ENCODE measurements at places on chromosomes 5 and 9.
A peak's percentile ranks its signal among the peaks of the same experiment; 100 is the strongest.

DNA sequence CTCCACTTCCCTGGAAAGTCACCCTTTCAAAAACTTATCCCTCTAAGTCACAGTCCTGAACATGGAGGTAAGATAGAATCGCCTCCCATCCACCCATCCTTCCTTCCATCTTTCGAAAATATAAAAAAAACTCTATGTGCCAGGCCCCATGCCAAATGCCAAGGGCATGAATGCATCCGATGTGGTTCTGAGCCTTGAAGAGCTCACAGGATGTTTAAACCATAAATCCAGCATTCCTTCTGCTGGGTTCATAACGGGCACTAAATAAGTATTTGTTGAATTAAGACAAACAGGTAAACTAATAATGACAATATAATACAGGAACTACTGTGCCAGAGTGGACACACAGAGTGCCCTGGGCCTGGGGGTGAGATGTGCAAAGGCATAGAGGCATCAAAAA lies 147.3 kb downstream of the TTLL11 start:
- DNase-seq: peak; percentile 69

DNA sequence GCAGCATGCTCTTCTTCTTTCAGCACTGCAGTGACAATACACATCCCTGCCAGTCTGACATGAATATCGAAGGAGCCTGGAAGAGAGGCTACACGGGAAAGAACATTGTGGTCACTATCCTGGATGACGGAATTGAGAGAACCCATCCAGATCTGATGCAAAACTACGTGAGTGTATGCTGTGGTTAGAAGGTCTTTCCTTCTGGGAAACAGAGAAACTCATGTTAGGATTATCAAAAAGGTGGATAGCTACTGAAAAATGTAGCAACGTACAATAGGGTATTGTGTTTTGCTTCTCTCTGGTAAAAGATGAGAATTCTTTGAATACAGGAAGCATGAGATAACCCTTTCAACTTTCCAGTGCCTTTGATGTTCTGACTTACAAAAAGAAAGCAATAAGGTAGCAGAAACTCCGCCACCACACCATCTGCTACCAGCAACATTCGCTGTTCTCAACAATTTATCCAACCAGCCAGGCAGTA lies 133.3 kb downstream of the PCSK5 start:
- no peak for DNase-seq

DNA sequence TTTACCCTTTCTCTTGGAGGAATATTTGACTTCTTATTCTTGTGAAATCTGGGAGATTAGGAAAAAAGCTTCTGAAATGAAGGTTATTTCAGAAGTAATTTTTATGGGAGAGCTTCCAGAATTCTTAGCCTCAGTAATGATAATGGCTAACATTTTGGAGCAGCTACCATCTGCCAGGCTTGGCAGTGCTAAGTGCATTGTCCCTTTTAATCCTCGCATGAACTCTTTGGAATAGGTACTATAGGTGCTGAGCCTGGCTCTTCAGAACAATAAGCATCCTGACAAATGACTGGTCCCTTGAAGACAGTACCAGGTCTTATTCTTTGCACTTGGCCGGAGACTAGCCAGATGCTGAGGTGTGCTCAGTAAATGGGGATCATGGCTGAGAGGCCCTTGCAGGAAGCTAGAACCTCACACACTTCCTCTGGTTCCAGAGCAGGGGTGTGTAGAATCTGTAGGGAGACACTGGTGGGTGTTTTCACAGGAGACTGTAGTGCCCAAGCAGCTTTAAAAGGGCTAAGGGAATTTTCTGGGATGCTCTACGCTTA lies 90.7 kb downstream of the RCL1 start:
- DNase-seq: no peak

DNA sequence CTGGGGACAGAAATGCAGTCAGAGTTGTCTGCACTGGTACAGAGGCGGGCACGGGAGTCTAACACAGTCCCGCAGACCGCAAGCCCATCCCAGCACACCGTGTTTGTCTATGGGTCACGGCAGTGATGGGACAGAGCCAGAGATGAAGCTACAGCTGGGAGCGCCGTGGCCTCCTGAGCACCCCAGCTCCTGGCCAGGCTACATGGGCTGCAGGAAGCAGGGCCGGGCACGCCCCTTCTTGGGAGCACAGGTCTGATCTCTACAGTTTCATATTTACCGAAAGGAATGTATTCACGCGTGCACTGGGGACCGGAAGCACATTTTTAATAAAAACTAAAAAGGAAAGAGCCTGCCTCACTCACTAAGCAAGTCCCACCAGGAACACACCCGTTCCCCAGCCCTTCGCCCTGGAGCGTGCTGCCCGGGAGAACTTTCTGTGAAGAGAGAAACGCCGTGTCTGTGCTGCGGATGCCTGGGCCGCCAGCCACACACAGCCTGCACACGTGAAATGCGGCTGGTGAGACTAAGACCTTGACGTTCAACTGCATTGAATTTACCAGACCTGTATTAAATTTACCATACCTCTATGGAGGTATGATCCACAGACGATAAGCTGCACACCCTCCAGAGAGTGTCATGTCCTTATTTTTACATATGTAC lies 81.1 kb downstream of the VAV2 start:
- peak; percentile 32 for DNase-seq

GRCh38 chr9:128144239-128145181 lies 4.7 kb upstream of the LCN2 start:
- no peak for DNase-seq

GRCh38 chr5:149134778-149135500 lies 6.4 kb upstream of the ABLIM3 start:
- DNase-seq: no peak

- peak; percentile 41 for DNase-seq
Measured at GRCh38 chr5:176609724-176610434, at the start of gene GPRIN1. TSS of gene GPRIN1 (minus strand) at chr5:176610156. CDS start at chr5:176599834, 10,322 bp downstream.

DNA sequence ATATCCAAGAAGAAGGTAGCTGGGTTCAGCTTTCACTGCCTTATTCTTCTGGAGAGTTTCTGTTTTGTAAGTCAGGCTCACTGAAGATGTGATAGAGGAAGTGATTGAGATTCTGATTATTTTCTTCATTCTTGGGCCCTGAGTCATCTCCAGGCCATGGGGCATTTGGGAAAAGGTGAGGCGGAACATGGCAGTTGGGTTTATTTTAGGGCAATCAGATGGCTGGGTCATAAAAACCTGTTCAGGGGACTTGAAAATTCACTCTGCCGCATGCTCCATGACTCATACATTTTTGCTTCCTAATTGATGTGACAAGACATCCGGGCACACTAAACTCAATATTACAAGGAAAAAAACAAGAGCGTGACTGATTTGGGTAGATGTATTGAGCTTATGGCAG lies 265.7 kb upstream of the KLF4 start:
- DNase-seq: peak; percentile 83

DNA sequence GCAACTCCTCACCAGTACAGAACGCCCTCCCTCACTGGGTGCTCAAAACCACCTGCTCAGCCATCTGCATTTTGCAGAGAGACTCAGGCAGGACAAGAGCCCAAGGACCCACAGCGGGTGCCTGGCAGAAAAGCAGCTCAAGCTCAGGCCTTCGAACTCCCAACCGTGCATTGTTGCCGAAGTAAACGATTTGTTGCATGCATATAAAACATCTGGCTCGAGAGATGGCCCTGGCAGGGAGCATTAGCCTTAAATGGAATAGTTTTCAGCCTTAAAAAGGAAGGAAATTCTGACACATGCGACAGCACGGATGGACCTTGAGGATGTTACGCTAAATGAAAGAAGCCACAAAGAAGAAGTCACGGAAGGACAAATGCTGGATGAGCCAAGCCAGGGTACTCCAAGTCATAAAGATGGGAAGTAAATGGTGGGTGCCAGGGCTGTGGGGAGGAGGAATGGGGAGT lies 160.4 kb upstream of the PHYKPL start:
- DNase-seq: no peak

- no peak for DNase-seq
Measured at GRCh38 chr9:119221276-119221675, 148.0 kb downstream of the BRINP1 start.

- DNase-seq: peak; percentile 60
Measured at GRCh38 chr9:71446473-71447411, 321.6 kb downstream of the CEMIP2 start.

Data from foreskin fibroblast (primary cell).